ENCODE measurements at places on chromosomes 11 and 22.

GRCh38 chr11:73784734-73785133, 2.9 kb upstream of the MRPL48 start:
- DNase-seq: no peak

DNA sequence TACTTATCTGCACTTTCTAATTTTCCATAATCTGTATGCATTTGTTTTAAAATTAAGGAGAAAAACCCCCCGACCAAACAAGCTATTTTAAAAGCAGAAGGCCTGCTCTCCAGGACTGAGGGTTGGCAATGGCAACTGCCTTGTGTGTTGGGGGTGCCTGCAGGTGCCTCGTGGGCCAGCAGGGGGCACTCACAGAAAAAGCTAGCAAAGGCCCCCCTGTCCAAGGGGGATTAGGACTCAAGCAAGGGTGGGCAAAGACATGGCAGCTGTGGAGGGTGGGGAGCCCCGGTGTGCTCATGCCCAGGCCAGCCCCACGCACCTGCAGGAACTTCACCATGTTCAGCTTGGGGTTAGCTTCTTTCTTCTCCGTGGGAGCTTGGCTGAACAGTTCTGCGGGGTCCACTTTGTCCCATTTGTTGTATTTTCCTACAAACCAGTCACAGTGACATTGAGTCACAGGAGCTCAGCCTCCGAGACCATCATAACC, 10.3 kb downstream of the TOP3B start:
- DNase-seq: no peak

DNA sequence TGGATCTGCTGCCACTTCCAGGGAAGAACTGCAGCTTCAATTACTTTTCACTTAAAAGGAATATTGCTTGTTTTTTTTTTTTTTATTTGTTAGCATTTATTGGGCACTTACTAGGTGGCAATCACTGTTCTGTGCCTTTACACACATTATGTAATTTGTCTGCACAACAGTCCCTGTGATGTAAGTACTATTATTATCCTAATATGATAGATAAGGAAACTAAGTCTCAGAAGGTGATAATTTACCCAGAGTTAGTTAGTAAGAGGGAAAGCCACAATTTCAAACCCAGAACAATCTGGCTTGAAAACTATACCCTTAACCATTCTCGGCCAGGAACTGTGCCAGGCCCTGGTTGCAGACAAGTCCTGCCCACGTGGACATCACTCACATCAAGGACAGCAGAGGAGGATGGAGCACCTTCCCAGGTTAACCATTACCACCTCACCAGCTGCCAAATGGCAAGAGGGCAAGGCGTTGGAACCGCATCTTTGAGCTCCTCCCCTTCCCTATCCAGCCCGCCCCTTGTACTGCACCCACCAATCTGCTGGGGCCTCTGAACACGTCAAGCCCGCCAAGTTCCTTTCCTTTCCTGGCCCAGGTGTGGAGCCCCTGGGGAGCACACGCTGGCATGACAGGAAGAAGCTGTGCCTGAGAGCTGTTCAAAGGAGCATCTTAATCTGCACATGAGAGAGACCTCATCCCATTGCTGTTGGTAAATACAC, 78.4 kb downstream of the NAV2 start:
- no peak for DNase-seq

DNA sequence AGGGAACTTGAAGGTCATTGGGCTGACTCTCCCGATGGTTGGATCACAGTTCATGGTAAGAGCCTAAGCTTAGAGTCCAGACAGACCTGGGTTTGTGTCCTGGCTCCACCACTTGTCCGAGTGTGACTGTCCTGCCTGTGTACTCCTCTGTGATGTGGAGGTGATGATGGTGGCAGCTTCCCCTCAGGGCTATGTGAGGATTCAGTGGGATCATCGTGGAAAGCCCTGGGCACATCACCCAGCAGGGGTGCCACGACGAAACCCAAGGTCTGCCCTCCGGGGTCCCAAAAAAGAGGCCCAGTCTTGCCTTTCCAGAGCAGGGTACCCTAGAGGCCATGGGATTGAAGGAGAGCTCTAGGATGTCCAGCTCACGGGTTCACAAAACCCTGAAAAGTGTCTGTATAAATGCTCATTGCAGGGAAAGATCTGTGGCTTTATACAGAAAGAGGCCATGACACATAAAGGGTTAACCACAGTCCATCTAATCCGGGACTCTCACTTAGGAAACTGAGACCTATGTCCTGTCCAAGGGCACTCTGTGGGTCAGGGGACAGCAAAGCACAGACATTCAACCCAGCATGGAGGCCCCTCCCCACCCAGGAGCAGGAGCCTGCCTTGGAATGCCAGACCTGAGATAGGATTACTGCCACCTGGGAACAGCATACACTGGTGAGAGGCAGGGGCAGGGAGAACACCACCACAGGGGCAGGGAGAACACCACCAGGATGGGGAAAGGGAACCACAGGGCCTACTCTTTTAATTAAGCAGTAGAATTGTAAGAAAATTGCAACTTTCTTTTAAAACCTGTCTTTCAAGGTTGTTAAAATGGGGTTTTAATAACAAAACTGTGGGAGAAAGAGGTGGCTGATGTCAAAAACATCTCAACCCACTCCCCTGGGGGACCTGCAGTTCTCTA, 51.3 kb downstream of the IGLL5 start:
- no peak for DNase-seq

DNA sequence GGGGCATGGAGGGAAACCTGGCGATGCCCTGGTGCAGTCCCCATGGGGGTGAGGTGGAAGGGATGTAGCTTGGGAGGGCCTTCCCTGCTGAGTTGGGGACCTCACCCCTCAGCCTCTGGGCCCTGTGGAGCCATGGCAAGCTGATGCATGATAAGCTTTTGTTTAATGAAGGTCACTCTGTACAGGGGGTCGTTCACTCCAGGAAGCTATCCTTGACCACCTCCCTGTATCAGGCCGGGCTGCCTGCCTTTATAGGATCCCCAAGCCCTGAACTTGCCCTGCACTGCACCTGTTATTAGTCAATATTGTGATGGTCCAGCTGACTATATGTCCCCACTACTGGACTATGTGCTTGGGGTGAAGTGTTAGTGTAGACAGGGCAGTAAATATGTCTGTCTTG, 49.7 kb upstream of the MYEOV start:
- DNase-seq: no peak

GRCh38 chr11:84847842-84848241, 779.3 kb downstream of the DLG2 start:
- DNase-seq: no peak

GRCh38 chr11:84800755-84801346, 826.3 kb downstream of the DLG2 start:
- DNase-seq: no peak

DNA sequence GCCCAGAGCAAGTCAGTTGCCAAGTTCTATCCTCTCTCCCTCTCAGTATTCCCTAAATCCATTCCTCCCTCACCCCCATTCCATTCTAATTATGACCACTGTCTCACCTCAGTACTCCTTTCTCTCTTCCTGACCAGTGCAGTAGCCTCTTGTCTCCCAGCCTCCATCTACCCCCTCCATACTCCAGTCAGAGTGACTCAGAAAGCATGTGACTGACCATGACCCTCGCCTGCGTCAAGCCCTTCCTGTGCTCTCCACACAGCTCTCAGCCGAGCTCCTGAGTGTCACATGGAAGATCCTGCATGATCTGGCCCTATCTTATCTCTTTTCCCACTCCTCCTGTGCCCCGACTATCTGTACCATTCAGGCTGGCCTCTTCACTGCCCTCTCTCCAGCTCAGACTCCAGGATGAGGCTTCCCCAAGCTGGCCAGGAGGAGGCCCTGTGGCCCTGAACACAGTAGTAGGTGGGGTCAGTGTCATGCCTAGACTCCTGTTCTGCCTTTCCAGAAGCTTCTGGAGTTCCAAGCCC, 42.6 kb downstream of the NEU3 start:
- peak; percentile 72 for DNase-seq

DNA sequence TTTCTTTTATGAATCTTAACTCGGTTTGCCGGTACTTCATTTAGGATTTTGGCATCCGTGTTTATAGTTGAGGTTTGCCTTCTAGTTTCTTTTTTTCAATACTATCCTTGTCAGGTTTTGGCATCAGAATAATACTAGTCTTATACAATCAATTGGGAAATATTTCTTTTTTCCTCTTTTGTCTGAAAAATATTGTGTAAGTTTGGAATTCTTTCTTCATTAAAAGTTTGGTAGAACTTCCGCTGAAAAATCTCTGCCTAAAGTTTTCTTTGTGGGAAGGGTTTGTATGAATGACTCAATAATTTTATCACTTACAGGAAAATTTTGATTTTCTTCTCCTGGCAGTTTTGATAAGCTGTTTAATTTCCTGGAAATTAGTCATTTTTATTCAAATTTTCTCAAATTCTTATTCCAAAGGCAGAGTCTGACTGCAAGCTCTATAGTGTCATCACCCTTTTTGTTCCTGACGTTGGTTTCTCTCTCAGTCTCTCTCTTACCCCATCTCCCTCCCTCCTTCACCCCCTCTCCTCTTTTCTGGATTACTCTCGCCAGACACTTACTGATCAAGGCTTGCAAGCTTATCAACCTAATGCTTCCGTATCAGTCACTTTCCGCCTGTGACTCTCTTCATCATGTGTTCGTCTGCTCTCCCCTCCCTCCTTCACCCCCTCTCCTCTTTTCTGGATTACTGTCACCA, 555.7 kb downstream of the TBC1D22A start:
- no peak for DNase-seq

GRCh38 chr11:87173185-87174039, 135.7 kb downstream of the TMEM135 start:
- peak; percentile 39 for DNase-seq

DNA sequence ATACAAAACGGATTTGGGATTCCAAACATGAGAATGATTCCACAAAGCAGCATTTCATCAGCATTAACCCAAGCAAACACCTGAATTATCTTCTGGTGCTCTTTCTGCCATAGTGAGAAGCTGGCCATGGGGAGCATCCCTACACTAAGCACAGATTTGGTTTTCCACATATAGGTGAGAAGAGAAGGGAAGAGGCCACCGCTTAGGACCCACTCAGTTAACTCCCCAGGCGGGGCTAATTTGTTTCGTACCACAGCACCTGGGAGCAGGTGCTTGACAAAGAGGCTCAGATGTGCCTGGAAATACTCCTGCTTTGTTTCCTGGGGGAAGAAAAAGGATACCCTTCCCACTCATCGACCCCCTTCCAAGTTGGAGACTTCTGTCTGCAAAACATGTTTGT, 64.2 kb downstream of the RAB30 start:
- no peak for DNase-seq

DNA sequence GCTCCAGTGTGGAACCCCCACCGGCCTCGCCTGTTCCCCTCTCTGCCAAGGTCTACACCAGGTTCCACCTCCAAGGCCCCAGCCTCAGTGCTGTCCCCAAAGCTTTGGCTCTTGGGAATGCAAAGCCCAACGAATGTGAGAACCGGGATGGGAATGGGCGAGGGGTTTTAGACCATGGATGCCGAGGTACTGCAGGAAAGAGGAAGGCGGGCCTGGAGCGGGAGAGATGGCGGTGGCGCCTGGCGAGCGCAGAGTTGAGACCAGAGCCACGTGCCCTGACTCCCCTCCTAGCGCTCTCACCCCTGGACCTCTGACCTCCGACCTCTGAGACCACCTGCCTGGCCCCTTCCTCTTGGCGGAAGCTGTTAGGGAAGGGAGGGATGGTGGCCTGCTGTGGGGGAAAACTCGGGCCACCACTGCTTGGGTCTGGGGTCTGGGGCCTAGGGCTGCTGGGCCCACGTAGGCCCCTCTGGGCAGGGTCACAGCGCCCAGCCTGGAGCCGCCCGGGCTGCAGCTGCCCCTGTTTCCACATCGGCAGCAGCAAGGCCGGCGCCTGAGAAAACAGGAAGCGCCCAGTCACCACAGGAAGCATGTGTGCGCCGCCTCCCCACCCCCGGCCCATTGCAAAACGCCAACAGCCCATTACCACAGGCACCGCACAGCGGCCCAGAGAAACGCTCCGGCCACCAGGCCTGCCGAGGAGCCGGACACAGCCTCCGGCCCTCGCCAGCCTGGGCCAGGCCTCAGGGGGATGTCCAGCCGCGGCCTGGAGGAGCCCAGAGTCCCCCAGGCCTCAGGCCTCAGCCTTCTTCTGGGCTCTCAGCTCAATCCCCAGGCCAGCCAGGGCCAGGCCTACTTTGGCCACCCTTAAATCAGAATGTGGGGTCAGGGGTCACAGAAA, 13.8 kb upstream of the SLC39A13 start:
- no peak for DNase-seq

GRCh38 chr11:122199661-122200060, 83.6 kb upstream of the BLID start:
- no peak for DNase-seq

DNA sequence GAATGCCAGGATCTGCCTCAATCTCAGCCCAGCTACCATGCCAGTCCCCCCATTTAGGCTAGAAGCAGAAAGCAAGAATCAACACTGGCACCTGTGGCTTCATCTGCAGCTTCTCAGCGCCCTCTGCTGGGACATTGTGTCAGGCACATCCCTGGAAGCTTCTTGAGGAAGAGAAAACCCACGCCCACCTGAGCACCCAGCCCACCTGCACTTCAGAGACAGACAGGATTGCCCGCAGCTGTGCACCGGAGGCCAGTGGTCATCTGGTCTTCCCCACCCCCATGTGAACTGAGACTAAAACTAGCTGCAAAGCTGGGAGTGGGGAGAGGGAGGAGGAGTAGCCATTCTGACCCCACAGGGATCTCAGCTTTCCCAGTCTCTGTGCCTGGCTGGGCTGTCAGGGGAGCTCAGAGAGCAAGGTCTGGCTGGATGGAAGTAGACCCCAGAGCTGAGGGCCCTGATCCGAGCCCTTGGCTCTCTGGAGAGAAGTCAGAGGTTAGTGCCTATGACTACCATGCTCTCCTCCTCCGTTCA, 66.8 kb downstream of the FEZ1 start:
- DNase-seq: no peak

- no peak for DNase-seq
Observed at GRCh38 chr11:128596250-128596649, 8.9 kb upstream of the ETS1 start.

- DNase-seq: no peak
Observed at GRCh38 chr11:64138398-64138797, 27.5 kb downstream of the MACROD1 start.

DNA sequence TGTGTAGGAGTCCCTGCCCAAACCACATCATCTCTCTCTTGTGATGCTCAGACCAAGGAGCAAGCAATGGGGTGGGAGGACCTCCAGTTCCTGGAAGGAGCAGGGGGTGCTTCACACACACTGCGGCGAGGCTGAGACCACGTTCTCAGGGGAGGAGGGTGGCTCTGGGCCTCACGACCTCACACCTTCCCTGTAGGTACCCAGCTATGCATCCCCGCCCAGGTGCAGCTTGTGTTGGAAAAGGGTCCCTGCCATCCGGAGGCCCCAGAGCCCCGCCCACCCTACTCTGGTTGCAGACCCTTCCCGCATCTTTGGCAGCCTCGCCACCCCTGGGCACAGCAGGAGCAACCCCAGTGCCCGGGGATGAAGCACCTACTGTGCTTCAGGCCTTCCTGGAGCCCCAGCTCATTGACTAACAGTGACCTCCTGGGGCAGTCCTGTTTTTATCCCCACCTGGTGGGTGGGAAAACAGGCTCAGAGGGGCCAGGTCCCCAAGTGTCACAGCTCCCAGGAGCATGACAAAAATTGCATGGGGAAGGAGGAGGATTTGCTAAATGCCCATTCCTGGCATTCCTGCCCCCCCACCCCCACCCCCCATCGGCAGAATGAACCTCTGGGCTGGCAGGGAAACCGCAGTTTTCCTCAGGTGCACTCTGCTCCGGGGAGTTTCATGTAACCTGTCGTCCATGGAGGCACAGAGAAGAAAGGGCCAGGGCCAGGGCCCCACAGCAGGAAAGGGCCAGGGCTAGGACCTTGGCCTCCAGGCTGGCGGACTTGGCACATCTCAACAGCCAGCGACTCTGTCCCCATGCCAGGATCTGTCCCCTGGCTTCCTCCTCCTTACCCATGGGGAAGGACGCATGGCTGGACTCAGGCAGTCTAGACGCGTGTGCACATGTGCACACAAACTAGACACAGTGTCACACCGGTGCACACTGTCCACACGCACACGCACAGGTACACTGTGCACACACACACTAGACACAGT, 81.0 kb downstream of the IGLL1 start:
- no peak for DNase-seq

Data from kidney epithelial cell (primary cell).